ENCODE measurements at places on chromosomes 12 and 14. TPM values are rescaled to one million over a fixed set of nuclear protein-coding genes. Genes with fewer than 3 reads are reported as not detected.

DNA sequence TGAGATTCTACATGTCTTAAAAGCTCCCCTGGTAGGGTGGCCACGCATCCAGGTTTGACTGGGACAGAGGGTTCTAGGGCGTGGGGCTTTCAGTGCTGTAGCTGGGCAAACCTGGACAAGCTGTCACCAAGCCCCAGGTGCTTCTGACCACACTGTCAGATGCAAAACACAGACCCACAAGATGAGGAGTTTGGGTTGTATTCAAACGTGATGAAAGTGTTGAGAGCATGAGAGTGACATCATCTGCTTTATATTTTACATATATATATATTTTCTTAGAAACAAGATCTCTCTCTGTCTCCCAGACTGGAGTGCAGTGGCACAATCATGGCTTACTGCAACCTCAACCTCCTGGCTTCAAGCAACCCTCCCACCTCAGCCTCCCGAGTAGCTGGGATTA is 210.1 kb downstream of the DPF3 start:
- DNase-seq = no peak

- DNase-seq = no peak
Observed at GRCh38 chr12:49146406-49146805, 15.2 kb upstream of the TUBA1B start.

DNA sequence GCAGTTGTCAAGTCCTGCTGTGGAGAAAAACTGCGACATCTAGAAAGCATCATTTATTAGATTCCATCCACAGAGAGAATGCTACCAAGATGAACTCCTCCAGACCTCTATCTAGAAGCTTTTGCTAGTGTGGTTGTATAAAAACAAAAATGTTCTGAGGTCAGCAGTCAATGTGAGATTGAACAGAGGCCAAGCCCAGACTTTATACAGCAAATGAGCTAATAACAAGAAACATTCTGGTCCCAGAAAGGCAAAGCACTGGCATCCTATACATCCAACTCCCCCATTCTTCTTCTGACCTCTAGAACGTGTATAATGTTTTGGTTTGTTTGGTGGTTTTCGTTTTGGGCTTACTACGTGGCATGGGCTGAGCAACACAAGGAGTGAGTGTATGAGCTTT is 26.7 kb upstream of the RIN3 start:
- peak; percentile 41 for DNase-seq

DNA sequence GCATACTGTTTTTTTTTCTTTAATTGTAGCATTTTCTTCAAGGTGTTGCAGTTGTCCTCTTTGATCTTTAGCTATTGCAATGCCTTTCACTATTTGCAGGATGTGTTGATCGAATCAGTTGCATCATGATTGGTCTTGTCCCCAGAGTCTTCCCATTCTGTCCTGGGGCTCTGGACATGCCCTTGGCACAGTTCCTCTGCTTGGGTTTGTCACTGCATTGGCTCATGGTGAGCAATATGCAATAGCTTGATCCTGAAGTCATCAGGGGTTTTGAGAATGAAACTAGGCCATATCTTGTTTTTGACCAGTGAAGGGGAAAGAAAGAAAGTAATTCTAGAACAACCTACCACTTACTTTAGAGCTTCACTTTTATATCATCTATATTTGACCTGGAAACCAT is 281.5 kb downstream of the TMEM117 start:
- DNase-seq = peak; percentile 0

STRAP gene
- total RNA-seq = 93.9 TPM

C14orf39 gene
- total RNA-seq = 0.18 TPM

PLCZ1 gene
- total RNA-seq = 0.18 TPM

ADCK1 gene
- 8.7 TPM for total RNA-seq

FOXN4 gene
- total RNA-seq = not detected

All from fibroblast of the aortic adventitia (primary cell).